Activated naive CD4-positive, alpha-beta T cell treated with anti-CD3 and anti-CD28 coated beads for 36 hours (primary cell): ENCODE measurements at places on chromosomes 4 and X. TPM values are rescaled to one million over a fixed set of nuclear protein-coding genes. Genes with fewer than 3 reads are reported as not detected.
A peak's percentile ranks its signal among the peaks of the same experiment; 100 is the strongest.

DNA sequence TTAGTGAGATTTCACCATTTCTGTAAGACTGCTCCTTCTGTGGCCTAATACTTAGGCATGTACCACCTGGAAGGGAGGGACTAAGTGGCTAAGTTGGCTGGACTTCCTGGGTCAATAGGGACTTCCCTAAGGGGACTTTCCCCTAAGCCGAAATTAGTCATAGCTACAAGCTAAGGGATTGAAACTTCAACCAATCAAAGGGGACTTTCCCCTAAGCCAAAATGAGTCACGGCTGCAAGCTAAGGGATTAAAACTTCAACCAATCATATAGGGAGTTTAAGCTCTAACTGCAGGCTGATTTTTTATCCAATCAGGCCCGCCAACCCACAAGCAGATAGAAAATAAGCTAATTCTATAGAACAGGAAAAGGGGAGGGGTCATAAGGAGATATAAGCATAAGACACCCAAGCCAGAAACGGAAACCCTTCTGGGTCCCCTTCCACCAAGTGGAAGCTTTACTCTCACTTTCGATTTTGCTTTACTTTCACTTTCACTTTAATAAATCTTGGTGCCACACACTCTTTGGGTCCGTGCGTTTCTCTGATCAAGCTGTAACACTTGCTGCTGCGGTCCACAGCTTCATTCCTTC is 382.8 kb downstream of the KLHL4 start:
- peak; percentile 12 for DNase-seq

GRCh38 chrX:130170752-130171445 is 863 bp upstream of the RAB33A start:
- DNase-seq: peak; percentile 77

DNA sequence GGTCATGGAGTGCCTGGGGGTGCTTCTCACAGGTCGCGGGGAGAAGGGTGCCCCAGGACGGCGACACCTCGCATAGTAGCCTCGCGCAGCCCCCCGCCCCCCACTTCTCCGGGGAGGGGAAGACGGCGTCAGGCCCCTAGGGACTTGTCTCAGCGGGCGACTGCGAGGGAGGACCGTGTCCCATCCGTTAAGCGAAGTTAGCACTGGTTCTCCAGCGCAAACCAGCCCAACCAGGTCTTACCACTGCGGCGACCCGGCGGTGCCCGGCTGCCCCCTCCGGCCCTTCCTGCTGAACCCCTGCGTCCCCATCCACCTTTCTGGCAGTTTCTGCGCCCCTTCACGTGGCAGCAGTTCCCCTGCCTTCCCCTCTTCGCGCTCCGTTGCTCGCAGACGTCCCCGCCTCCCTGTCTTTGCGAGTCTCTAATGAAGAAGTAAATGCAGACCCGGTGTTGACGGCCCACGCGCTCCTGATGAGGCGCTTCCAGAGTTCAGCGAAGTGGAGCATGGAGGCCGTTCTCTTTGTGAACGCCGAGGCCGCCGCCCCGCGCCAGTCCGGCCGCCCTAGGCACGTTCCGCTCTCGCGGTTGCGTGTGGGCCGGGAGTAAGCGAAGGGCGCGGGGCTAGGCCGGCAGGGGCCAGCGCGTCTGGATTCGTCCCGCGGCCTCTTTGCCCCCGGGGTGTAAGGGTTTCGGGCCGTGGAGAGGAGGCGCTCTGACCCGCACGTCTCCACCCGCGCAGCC is 3.0 kb downstream of the SLIT2 start:
- DNase-seq: peak; percentile 3

GRCh38 chrX:31329298-31329697 is 257.5 kb upstream of the FTHL17 start:
- DNase-seq: no peak

DNA sequence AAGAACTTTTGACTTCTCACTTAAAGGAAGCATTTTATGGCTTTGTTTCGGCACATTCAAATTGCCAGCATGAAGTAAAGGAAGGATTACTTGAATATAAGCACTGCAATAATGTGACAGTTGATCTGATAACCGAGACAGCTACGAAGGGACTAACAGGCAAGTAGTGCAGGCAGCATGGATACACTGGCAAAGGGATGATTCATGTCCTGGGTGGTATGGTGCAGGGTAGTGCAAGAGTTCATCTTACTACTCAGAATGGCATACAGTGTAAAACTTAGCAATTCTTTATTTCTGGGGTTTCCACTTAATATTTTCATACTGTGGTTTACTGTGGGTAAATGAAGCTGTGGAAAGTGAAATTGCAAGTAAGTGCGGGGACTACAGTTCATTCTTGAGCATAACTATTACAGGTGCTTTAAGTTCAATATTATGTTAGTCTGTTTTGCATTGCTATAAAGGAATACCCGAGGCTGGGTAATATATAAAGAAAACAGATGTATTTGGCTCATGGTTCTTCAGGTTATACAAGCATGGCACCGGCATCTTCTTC is 611.8 kb downstream of the SPOCK3 start:
- no peak for DNase-seq

DNA sequence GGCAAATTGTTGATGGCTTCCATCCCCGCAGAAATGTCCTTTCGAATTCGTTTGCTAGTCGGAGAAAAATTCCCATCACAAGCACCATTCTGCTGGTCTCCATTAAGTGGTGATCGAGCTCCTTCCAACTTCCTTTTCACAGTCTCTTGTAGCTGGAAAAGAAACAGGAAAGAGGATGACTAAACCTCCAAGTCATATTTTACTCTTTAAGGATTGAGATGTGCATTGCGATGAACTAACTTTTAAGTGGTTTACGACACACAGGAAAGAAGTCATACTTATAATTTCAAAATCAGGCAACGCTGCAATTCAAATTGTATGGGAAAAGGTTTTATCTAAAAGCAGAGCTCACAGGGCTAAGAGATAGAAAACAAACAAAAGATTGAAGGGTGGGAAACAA is 225.2 kb downstream of the MGST2 start:
- DNase-seq: no peak

DNA sequence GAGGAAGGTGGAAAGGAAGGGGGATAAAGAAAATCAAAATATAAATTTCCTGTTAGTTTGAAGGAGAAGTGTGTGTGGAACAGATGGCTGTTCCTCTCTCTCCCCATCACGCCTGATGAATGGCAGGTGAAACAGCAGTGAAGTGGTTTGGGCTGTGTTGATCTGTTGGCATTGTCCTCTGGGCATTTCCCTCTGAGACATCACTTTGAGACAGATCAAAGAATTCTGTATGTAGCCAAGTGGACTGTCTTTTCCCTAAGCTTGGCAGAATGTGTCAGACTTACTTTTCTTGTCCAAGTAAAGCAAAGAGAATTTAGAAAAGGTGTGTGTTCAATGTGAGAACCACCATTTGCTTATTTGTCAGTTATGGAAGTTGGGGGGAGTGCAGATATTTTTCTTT is 47.5 kb downstream of the SEPTIN11 start:
- no peak for DNase-seq

DNA sequence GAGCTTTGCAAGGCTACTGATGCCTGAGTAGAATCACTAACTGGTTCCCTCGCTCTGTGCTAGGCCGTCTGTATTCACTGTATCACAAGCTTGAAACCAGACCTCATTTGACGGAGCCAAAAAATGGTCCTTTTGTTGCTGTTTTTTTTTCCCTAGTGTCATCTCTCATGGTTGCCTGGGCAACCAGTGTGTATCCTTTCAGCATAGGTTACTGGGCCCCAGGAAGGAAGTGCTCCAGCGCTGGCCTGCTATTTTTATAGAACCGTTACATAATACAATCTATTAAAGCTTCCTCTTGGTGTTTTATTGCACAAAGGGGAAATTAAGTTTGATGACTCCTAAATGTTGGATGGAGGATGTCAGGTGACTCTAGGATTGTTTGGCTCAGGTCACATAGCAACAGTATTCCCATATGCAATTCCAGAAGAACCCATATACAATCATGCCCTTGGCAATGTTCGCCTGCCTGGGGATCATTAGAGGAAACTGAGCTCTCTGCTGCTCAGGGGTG is 220.4 kb downstream of the SPRY1 start:
- DNase-seq: peak; percentile 55

GRCh38 chr4:89737888-89738287 is 99.1 kb downstream of the SNCA start:
- no peak for DNase-seq

The SMIM10L2A gene
- total RNA-seq: 0.41 TPM

The DCX gene
- not detected for total RNA-seq

The SHROOM4 gene
- total RNA-seq: not detected

The UGT2B11 gene
- total RNA-seq: not detected

The AWAT2 gene
- total RNA-seq: not detected

The ATP1B4 gene
- not detected for total RNA-seq

The MAD2L1 gene
- total RNA-seq: 116 TPM

The PLS3 gene
- total RNA-seq: 0.81 TPM

The AMBN gene
- not detected for total RNA-seq

The KLHL5 gene
- total RNA-seq: 14.9 TPM

The SORBS2 gene
- total RNA-seq: not detected
